ENCODE measurements at places on chromosomes 1 and 21. TPM values are rescaled to one million over a fixed set of nuclear protein-coding genes. Genes with fewer than 3 reads are reported as not detected.

GRCh38 chr1:117871013-117871412 is 58.4 kb downstream of the GDAP2 start:
- H3K36me3 ChIP-seq: peaks cover 53% of the 10 kb centered on the region
- H3K4me1 ChIP-seq: no peaks in the 10 kb centered on the region
- H3K27me3 ChIP-seq: no peaks in the 10 kb centered on the region
- H3K27ac ChIP-seq: no peak overlapping the region

DNA sequence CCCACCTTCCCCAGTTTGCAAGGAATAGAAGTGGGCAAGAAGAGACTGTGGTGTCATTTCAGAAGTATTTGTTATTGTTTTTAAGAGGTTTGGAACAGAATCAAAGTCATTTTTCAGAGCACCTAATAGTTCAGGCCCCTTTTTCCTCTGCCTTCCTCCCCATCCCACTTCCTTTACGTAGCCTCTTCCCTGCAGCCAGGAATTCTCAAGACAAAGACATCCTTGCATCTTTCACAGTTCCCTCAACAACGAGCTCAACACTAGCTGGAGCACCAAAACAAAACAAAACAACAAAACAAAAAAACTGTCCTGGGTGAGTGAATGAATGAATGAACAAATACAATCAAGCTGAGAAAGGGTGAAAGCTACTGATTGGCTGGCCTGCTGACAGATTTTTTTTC is 7.0 kb downstream of the PALMD start:
- no peak for DNase-seq
- H3K27ac ChIP-seq: no peak overlapping the region
- H3K4me3 ChIP-seq: no peak overlapping the region
- no peaks in the 10 kb centered on the region for H3K27me3 ChIP-seq
- H3K4me1 ChIP-seq: no peaks in the 10 kb centered on the region

GRCh38 chr1:152577168-152577567 is 3.1 kb downstream of the LCE3D start:
- no peak overlapping the region for H3K27ac ChIP-seq
- no peak overlapping the region for H3K4me3 ChIP-seq
- H3K27me3 ChIP-seq: peaks cover 11% of the 10 kb centered on the region
- no peaks in the 10 kb centered on the region for H3K4me1 ChIP-seq
- DNase-seq: no peak

- H3K27me3 ChIP-seq: no peaks in the 10 kb centered on the region
- no peaks in the 10 kb centered on the region for H3K4me1 ChIP-seq
- H3K27ac ChIP-seq: no peak overlapping the region
- H3K36me3 ChIP-seq: no peaks in the 10 kb centered on the region
Observed at GRCh38 chr1:97097404-97097925, 375.9 kb downstream of the PTBP2 start.

GRCh38 chr1:97651250-97651649 is 269.6 kb downstream of the DPYD start:
- no peaks in the 10 kb centered on the region for H3K27me3 ChIP-seq
- DNase-seq: no peak

The F13B gene
- not detected for total RNA-seq

GRCh38 chr21:25979845-25980616 is 190.5 kb downstream of the APP start:
- DNase-seq: no peak
- no peaks in the 10 kb centered on the region for H3K27me3 ChIP-seq
- no peaks in the 10 kb centered on the region for H3K4me1 ChIP-seq
- peak overlapping the region; percentile 61 for H3K27ac ChIP-seq

The S100A9 gene
- total RNA-seq: not detected

Data from activated T-helper 1 cell treated with anti-CD3 and anti-CD28 coated beads, Interleukin-12 subunit alpha, Interleukin-12 subunit beta, Interleukin-2, Interleukin-4 antibody, amounts not matched to agents 30 ng/mL and 10 ng/mL and 1 ng/mL, durations not matched to agents 14 hours and 24 hours and 36 hours (primary cell).